Pancreas (tissue), 10 donors: ENCODE measurements at places on chromosomes 7 and 10. TPM values are rescaled to one million over a fixed set of nuclear protein-coding genes. Genes with fewer than 3 reads are reported as not detected.

AZGP1 gene
- 238 TPM for total RNA-seq

PDK4 gene
- 76.8 TPM for total RNA-seq

FOXI2 gene
- 0.22 TPM for total RNA-seq

CCL26 gene
- not detected for total RNA-seq

SUN3 gene
- not detected for total RNA-seq

WNT8B gene
- 0.18 TPM for total RNA-seq

OGDHL gene
- total RNA-seq, result 3.9 TPM
